Stimulated activated CD4-positive, alpha-beta T cell treated with anti-CD3 and anti-CD28 coated beads, Interleukin-2, amount 100 ng/mL, for 24 hours (primary cell): ENCODE measurements at places on chromosomes 5 and 9.

DNA sequence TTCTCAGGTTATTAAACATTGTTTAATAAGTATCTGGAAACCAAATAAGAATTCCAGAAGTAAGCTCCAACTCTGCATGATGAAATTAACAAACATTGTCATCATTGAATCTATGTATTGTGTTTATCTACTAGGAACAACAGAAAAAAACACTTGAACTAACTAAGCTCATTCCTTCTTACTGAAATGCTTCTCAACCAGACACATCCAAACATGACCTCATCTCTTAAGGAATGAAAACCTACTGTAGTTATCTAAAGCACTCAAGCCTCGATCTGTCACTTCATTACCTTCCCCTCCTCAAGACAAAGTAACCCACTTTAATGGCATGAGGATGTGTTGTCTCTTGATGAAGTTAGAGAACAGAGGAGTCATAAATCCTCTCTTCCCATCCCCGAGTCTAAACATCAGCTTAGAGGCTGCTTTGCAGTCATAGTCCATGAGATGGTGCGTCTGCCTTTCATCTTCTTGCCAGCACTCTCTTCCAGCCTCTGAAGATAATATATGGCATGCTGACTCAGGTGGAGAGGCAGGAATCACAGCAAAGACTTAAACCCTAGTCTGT, 86.5 kb downstream of the CEMIP2 start:
- no peak for DNase-seq

GRCh38 chr9:122403381-122404000, 32.7 kb downstream of the PTGS1 start:
- no peak for DNase-seq

GRCh38 chr5:88553136-88553875, 284.7 kb upstream of the TMEM161B start:
- no peak for DNase-seq

DNA sequence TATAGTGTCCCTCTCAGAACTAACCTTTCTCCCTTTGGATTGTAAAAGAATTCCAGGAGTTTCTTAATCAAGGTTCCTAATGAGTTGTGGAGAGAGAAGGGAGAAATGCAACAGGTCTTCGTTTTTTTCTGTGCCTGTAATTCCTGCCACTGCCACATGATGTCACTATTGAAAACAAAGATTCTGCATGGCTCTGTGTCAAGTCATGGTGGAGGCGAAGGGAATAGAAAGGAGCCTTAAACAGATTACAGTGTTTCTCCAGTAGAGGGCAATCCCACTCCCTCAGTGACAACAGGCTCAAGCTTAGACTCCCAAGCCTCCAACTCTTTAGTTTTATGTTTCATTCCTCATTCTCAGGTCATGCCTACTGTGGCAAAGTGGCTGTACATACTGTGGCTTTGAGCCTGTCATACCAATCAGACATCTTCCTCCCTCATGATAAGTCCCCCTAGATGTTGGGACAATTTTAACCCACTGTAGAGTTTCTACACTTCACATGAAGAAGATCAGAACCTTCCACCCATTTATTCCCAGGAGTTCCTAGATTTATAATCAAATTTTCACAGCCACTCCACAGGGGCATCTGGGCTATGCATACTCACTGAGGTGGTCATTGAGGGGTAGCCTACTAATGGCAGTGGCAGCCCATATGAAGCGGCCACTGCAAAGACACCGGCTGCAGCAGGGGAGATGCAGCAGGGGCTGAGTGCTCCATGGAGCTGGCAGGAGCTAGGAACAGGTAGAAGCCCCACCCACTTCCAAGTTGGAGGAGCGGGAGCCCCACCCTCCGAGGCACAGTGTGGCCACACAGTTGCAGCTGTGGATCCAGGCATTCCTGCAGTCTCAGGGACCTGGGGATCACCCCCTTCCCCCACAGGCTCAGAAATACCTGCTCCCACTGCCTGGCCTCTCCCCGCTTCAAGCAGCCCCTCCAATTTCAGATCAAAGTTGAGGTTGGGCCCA, 97.4 kb upstream of the TRIM32 start:
- no peak for DNase-seq

GRCh38 chr5:43396762-43397304, 15.4 kb downstream of the CCL28 start:
- DNase-seq, result peak; percentile 70

GRCh38 chr5:100694100-100694499, 158.9 kb downstream of the FAM174A start:
- no peak for DNase-seq

- no peak for DNase-seq
Measured at GRCh38 chr5:133062276-133062675, 10.5 kb downstream of the HSPA4 start.

DNA sequence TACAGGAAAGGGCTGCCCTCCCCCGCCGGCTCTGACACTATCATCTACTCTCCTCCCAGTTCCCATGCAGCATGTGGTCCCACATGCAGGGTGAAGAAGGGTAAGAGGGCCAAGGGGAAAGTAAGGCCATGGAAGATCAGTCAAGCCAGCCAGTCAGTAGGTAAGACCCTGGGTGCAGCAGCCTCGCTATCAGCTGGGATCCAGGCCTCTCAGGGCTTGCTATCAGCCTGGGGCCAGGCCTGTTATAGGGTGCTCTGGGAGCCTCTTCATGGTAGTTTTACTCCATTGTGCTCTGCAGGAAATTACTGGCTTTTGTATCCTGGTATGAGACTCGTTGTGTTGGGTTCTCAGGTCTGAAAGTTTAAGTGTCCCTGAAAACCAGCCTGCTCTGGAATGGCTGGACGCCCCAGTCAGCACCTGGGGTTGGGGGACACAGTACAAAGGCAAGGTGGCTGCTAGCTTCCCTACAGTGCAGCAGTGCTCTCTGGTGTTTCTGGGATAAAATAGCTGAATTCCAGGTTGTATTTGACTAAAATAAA, 21.4 kb downstream of the SLC22A4 start:
- no peak for DNase-seq

GRCh38 chr5:66169534-66169933, 25.4 kb downstream of the SREK1 start:
- DNase-seq, result no peak

DNA sequence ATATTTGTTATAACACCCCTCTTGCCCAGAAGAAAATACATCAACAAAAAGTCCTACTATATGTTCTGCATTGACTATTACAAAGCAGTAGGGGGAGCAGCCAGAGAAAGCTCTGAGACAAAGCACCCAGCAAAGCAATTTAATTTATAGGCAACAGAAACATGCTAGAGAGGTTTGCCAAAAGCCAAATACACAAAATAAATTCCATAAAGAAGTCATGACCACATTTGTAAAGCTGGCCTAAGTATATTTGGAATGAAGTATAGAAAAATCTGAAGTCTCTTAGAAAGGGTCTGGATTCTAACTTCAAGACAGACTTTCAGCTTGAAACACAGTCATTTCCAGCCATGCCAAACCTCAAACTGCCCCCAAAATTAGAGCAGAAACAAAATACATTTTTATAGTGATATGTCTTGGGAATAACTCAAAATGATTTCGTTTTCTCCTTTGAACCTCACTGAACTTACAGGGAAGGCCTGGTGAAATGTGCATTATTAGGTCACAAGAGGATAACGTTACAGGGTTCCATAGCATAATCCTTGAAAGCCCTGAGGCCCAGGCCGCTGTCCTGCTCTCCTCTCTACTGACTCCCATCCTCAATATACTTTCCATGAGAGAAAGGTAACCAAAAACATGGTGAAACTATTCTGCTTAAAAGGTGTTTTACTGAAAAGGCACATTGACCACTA, 451.8 kb downstream of the RAB3C start:
- no peak for DNase-seq

DNA sequence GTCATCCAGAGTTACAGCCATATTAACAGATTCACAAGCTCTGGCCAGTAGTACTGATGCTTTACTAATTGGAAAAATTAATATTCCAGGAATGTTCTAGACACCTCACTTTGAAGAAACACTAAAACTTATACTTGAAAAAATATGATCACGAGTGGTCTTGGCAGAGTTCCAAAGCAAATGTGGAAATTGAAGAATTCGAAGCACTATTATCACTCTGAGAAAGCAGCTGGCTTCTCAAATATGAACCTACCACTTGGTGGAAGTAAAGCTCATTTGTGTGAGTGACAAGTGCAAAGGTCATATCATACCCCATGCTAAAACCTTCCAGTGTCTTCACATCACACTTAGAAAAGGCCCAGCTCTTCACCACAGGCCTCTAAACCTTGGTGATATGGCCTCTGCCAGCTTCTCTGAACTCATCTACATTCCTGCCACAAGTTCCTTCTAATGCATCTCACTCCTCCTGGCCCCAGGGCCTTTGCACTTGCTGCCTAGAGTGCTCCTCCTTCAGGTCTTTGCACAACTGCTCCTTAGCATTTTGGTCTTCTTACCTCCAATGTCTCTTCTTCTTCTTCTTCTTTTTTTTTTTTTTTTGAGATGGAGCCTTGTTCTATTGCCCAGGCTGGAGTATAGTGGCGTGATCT, 175.7 kb upstream of the SMIM23 start:
- DNase-seq, result no peak

DNA sequence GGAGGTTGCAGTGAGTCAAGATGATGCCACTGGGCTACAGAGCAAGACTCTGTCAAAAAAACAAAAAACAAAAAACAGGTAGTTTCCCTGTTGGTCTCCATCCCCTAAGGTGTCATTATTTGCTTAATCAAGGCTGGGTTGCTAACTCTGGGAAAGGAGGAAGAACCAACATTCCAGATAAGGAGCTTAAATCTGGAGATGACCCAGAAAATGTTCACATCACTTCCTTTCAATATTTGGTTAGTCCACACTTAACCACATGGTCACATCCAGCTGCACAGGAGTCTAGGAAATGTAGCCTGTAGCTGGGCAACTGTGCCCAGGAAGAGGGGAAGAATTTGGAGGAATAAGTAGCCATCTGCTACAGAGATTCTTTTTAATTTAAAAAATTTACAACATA, 25.9 kb upstream of the MEGF9 start:
- no peak for DNase-seq

DNA sequence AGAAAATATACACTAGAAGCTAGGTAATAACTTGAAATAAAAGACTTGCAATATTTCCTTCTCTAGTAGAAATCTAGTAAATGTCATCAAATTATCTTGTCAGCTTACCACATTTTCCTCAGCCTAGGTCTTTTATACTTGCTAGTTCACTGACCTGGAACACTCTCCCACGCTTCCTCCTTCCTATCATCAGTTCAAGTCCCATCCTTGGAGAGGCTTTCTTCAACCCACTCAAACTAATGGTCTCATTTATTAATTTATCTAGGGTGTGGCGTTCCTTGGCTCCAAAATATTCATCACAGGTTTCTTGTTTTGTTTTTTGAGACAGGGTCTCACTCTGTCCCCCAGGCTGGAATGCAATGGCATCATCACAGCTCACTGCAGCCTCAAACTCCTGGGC, 2.9 kb downstream of the FAM13B start:
- DNase-seq, result no peak

DNA sequence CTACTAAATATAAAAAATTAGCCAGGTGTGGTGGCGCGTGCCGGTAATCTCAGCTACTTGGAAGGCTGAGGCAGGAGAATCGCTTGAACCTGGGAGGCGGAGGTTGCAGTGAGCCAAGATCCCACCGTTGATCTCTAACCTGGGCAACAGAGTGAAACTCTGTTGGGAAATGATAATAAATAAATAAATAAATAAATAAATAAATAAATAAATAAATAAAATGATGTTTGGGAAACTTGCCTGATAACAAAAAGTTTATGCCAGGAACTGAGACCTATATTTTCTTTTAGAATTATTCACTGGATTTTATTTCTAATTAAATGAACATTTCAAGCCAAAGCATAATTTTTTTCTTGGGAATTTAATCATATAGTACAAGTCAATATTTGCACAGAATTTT, 189.3 kb upstream of the CTNND2 start:
- DNase-seq, result no peak

DNA sequence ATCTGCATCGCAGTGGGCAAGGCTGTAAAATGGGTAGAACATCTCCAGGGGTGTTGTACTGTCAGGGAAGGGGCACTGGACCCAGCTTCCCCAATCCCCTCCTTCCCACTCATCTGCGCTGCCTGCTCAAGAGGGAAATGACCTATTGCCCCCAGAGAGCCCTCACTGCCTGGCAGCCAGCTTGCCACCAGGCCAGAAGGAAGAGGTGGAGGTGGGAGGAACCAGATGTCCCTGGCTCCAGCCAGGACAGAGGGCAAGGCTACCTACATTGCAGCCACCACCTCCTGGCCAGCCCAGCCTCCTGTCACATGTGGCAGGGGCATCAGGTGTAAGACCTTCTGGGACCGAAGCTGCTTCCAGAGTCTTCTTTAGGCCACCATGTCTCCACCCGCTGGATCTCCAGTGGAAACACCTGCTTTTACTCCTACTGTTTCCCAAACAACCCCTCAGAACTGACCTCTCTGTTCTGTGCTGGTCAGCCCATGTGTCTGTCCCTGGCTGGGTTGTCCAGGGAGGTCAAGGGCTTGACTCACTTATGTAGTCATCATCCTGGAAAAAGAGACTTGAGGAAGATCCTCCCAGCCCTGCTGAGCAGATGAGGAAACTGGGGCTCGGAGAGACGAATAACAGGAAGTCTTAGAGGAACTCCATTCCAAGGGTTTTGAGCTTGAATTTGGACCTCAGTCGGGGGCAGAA, 42.3 kb downstream of the JADE2 start:
- DNase-seq, result no peak

DNA sequence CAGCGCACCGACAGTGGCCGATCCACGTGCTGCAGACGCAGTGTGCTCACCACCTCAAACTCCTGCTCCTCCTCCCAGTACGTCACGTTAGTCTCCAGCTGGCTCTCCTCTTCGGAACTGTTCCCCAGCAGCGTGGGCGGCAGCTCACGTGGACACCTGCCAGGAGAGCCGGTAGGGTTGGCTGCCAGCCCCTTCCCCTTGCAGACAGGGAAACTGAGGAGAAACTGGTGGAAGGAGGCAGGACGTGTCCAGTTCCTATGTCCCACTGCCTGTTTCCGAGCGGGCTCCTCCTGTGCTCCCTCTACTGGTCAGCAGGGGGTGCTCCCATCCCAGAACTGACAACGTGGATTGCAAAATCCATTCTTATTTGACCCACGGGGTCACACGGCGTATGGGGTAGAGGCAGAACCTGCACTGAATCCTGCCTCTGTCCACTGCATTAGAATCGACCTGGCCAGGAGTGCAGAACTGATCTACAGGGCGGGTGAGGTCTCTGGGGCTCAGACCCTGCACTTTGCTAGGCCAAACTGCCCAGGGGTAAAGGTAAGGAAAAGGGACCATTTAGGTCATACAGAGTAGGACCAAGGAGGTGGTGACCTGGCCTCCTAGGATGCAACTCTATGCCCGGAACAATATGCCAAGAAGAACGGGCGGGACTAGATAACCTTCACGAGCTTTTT, 25.7 kb downstream of the PDGFRB start:
- peak; percentile 45 for DNase-seq

- DNase-seq, result no peak
Measured at GRCh38 chr5:42235837-42236236, 187.4 kb upstream of the GHR start.
